MCF 10A (cell line): ENCODE measurements at places on chromosomes 7 and 10. TPM values are rescaled to one million over a fixed set of nuclear protein-coding genes. Genes with fewer than 3 reads are reported as not detected.
A peak's percentile ranks its signal among the peaks of the same experiment; 100 is the strongest.

DNA sequence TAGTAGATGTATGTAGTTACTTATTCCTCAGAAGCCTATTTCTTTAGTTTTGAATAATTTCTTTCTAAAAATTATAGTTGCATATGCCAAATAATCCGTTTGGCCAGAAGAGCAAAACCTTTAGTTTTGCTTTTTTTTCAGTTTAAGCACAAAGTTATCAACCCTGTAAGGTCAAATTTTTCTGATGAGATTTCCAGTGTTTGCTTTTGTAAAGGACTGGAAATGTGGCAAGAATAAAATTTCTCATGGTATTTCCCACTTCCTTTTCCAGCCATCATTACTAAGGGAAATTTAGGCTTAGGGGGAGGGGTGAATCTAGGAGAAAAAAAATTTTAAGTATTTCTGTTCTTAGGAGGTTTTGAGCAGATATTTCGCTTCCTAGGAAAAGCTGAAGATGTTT is 7.6 kb downstream of the CALD1 start:
- no peaks in the 10 kb centered on the region for H3K27me3 ChIP-seq
- no peak overlapping the region for H3K27ac ChIP-seq
- no peak for DNase-seq
- H3K4me3 ChIP-seq = no peak overlapping the region
- no peaks in the 10 kb centered on the region for H3K36me3 ChIP-seq
- H3K4me1 ChIP-seq = peaks cover 6% of the 10 kb centered on the region

GRCh38 chr7:91187061-91187460 is 77.2 kb upstream of the FZD1 start:
- H3K27ac ChIP-seq = no peak overlapping the region
- no peaks in the 10 kb centered on the region for H3K27me3 ChIP-seq
- H3K4me1 ChIP-seq = peaks cover 10% of the 10 kb centered on the region

DNA sequence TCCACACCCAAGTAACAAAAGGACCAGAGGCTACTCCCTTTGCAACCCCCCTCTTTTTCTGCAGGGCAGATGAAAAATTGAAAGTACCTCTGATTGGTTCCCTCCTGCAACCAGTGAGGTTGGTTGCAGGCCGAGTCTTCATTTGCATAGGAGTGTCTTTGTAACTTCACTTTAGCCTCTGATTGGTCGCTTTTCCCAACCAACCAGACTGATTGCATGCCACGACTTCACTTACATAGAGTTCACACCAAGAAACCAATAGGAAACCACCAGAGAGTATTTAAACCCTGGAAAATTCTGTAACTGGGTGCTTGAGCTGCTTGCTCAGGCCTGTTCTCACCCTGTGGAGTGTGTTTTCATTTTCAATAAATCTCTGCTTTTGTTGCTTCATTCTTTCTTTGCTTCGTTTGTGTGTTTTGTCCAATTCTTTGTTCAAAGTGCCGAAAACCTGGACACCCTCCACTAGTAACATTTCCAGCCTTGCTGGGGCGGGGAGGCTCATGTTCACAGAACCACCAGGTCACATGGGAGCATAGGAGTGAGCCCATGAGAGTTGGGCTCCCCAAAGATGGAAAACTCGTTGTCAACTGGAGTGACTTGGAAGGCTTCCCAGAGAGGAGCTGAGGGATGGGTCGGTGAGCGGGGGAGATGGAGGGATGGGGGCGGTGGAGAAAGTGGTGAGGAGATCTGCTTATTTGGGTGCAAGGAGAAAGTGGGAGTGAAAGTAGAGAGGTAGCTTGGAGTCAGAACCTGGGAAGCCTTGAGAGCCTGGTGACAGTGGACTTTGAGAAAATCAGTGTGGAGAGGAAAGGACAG is 223.6 kb downstream of the GFRA1 start:
- no peaks in the 10 kb centered on the region for H3K36me3 ChIP-seq
- DNase-seq = no peak
- no peak overlapping the region for H3K4me3 ChIP-seq
- H3K27me3 ChIP-seq = peaks cover 11% of the 10 kb centered on the region
- peaks cover 10% of the 10 kb centered on the region for H3K4me1 ChIP-seq

DNA sequence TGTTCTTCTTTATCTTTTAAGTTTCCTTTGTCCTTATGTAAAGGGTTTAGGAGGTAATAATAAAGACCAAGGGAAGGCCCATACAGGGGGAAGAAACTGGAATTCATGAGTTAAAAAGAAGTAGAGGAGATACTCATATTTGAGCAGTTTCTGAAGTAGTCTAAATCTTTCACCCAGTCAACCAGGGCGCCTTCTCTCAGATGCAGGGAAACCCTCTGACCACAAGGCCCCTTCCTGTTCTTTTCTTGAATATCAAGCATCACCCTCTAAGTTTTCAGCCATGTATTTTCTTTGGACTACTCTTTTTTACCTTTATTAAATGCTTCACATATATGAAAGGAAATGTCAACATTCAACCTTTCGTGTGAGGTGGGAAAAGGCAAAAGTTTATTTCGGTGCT is 630.8 kb downstream of the SUGCT start:
- no peaks in the 10 kb centered on the region for H3K4me1 ChIP-seq
- DNase-seq = no peak
- H3K27ac ChIP-seq = no peak overlapping the region

- no peaks in the 10 kb centered on the region for H3K36me3 ChIP-seq
- H3K4me1 ChIP-seq = no peaks in the 10 kb centered on the region
- H3K27me3 ChIP-seq = no peaks in the 10 kb centered on the region
- H3K4me3 ChIP-seq = no peak overlapping the region
- no peak for DNase-seq
- no peak overlapping the region for H3K27ac ChIP-seq
Measured at GRCh38 chr7:81562581-81562980, 207.3 kb downstream of the HGF start.

GRCh38 chr7:40057292-40057691 is 77.1 kb downstream of the MPLKIP start:
- DNase-seq = peak; percentile 51
- no peak overlapping the region for H3K4me3 ChIP-seq
- H3K27ac ChIP-seq = peak overlapping the region; percentile 1
- H3K36me3 ChIP-seq = peaks cover 55% of the 10 kb centered on the region
- peaks cover 17% of the 10 kb centered on the region for H3K4me1 ChIP-seq

DNA sequence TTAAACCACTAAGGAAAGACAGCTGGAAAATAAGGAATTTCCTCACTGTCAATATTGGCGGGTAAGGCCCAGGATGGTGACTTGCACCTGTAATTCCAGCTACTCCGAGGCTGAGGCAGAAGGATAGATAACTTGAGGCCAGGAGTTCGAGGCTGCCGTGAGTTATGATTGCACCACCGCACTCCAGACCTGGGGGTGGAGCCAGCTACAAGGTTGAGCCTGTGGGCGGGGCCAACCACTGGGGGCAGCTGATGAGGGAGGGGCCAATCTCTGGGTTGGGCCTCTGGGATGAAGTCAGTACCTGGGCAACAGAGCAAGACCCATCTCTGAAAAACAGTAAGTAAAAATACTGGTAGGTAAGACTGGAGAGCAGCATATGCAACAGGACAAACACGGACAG is 80.1 kb upstream of the ADO start:
- H3K27me3 ChIP-seq = no peaks in the 10 kb centered on the region
- no peaks in the 10 kb centered on the region for H3K4me1 ChIP-seq
- H3K4me3 ChIP-seq = no peak overlapping the region
- no peak for DNase-seq

GRCh38 chr10:15841696-15842095 is 18.6 kb downstream of the MINDY3 start:
- no peak overlapping the region for H3K27ac ChIP-seq
- H3K4me1 ChIP-seq = peaks cover 8% of the 10 kb centered on the region
- no peaks in the 10 kb centered on the region for H3K27me3 ChIP-seq
- DNase-seq = no peak

GRCh38 chr10:60237977-60238758 is 151.5 kb downstream of the ANK3 start:
- no peaks in the 10 kb centered on the region for H3K36me3 ChIP-seq
- H3K27me3 ChIP-seq = no peaks in the 10 kb centered on the region
- peak; percentile 52 for DNase-seq

The UFSP1 gene
- total RNA-seq = 2.8 and 3.4 TPM in 2 replicates

The STEAP1B gene
- not detected in 2 replicates for total RNA-seq

The SOSTDC1 gene
- total RNA-seq = not detected in 2 replicates

The SPDYE16 gene
- total RNA-seq = 0.29 TPM in 1 of 2 replicates, not detected in the other

The GNG11 gene
- 3.9 and 4.6 TPM in 2 replicates for total RNA-seq
